ENCODE measurements at places on chromosomes 7 and 10. TPM values are rescaled to one million over a fixed set of nuclear protein-coding genes. Genes with fewer than 3 reads are reported as not detected.

UTF1 gene
- not detected for total RNA-seq

VTI1A gene
- 105 TPM for total RNA-seq

TMUB1 gene
- total RNA-seq = 8.5 TPM

OR2A12 gene
- total RNA-seq = not detected

WDFY4 gene
- 0.94 TPM for total RNA-seq

SPDYE3 gene
- not detected for total RNA-seq

OR2A1 gene
- not detected for total RNA-seq

TMEM225B gene
- total RNA-seq = not detected

AFAP1L2 gene
- 6.3 TPM for total RNA-seq

PRTFDC1 gene
- total RNA-seq = 31.6 TPM

C10orf71 gene
- not detected for total RNA-seq

UPK3B gene
- 0.63 TPM for total RNA-seq

NSUN5 gene
- total RNA-seq = 15.7 TPM

NOC3L gene
- 27.2 TPM for total RNA-seq

CCAR1 gene
- 74.8 TPM for total RNA-seq

ZWINT gene
- total RNA-seq = 9.4 TPM

SUN3 gene
- total RNA-seq = not detected

GNAT3 gene
- total RNA-seq = not detected

ZNF92 gene
- total RNA-seq = 44.1 TPM

PRSS37 gene
- not detected for total RNA-seq

SMKR1 gene
- 1.9 TPM for total RNA-seq

TPST1 gene
- 75.7 TPM for total RNA-seq

TRIM74 gene
- not detected for total RNA-seq
